ENCODE measurements at places on chromosomes 1 and 21.

- peak; percentile 11 for DNase-seq
Observed at GRCh38 chr1:159826441-159827101, at the start of gene SLAMF8. Gene SLAMF8, plus strand, starts transcription at chr1:159826873. Its CDS starts 26 bp downstream, at chr1:159826899.

- no peak for DNase-seq
Observed at GRCh38 chr21:36534656-36535055, 54.7 kb upstream of the CLDN14 start.

- no peak for DNase-seq
Observed at GRCh38 chr1:231035799-231036198, 4.3 kb downstream of the FAM89A start.

GRCh38 chr21:34035619-34036354, 37.6 kb upstream of the MRPS6 start:
- DNase-seq = no peak

GRCh38 chr1:172532700-172533512, at the start of gene SUCO:
Gene SUCO, plus strand, starts transcription at chr1:172533150. Its CDS starts 286 bp downstream, at chr1:172533436.
- peak; percentile 100 for DNase-seq

DNA sequence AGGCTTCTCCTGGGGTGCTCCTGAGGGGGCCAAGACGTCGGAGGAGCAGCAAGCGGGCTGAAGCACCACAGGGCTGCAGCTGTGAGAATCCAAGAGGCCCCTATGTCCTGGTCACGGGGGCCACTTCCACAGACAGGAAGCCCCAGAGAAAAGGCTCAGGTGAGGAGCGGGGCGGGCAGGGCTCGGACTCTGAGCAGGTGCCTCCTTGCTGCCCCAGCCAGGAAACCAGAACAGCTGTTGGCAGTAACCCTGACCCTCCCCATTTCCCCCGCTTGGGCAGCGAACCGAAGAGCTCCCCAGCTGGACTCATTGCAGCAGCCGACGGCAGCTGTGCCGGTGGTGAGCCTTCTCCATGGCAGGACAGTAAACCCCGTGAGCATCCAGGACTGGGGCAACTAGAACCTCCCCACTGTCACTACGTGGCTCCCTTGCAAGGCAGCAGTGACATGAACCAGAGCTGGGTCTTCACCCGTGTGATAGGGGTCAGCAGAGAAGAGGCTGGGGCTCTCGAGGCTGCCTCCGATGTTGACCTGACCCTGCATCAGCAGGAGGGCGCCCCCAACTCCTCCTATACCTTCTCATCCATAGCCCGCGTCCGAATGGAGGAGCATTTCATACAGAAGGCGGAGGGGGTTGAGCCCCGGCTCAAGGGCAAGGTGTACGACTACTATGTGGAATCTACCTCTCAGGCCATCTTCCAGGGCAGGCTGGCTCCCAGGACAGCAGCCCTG, 625 bp downstream of the KLHDC7A start:
- DNase-seq = no peak

DNA sequence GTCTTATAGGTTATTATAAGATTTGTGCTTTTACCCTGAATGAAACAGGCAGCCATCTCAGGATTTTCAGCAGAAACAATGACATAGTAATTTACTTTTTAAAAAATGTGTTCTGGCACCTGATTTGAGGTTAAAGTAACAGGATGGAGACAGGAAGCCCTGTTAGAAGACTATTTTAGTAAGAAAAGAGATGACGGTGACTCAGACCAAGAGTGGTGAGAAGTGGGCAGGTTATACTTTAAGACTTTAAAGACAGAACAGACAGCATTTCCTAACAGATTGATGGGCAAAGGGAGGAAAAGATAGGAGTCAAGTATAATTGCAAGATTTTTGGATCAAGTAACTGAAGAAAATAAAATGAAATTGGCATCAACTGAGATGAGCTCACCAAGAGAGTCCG, 436.8 kb upstream of the NR5A2 start:
- no peak for DNase-seq

GRCh38 chr1:24316645-24317044, 2.5 kb upstream of the GRHL3 start:
- no peak for DNase-seq

- DNase-seq = no peak
Observed at GRCh38 chr1:153649137-153649862, 9.2 kb upstream of the SNAPIN start.

DNA sequence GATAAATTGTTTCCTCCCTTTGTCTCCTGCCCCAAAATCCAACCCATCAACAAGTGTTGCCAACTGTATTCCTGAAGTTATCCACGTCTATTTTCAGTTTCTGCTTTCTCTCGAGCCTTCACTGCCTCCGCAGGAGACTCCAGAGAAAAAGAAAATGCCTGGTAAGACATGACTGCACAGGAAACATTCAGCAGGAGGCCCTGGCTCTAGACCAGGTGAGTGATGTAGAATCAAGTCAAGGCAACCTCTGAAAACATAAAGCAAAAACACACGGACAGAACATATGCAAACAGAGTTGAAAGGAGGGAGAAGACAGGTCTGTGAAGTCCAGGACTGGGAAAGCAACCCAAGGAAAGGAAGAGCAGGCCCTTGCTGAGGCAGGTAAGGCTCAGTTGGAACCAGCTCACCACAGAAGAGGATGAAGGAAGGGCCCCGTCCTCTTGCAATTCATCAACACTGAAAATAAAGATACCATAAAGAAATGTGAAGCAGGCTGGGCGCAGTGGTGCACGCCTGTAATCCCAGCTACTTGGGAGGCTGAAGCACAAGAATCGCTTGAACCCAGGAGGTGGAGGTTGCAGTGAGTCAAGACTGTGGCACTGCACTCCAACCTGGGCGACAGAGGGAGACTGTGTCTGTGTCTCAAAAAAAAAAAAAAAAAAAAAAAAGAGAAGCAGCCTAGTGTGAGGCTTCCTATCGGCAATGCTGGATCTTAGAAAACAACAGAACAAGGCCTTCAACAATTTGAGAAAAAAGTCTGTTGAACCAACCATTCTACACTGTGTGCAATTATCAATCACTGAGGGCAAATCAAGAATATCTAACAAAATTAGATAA, 8.8 kb downstream of the NOL9 start:
- no peak for DNase-seq

DNA sequence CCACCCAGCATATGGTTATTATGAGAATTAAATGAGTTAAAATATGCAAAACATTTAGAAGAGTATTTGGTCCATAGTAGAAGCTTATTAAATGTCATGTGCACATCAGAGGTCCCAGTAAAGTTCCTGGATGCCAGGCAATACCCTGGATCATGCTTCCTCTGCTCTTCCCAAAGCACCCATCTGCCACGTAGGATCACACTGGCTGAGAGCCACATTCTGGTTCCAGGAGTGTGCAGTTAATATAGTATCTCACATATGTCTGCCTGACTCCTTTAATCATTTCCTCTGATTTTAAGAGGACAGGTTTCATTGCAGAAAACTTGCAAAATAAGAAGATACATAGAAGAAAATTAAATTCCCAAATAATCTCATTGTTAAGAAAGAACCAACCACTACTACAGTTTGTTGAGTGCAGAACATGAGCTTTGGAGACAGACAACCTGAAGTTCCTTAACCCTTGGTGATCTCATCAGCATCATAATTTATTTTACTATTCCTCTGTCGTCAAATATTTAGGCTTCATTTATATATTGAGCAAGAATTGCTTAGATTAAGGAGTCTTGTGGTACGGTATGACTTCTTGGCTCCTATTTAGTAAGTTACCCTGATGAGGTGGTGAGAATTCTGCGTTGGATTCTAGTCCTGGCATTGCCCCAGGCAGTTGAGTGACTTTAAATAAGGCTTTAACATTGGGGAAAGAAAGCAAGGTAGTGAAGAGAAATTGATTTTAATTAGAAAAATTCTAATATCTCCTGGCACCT, 12.3 kb downstream of the SGIP1 start:
- peak; percentile 68 for DNase-seq

DNA sequence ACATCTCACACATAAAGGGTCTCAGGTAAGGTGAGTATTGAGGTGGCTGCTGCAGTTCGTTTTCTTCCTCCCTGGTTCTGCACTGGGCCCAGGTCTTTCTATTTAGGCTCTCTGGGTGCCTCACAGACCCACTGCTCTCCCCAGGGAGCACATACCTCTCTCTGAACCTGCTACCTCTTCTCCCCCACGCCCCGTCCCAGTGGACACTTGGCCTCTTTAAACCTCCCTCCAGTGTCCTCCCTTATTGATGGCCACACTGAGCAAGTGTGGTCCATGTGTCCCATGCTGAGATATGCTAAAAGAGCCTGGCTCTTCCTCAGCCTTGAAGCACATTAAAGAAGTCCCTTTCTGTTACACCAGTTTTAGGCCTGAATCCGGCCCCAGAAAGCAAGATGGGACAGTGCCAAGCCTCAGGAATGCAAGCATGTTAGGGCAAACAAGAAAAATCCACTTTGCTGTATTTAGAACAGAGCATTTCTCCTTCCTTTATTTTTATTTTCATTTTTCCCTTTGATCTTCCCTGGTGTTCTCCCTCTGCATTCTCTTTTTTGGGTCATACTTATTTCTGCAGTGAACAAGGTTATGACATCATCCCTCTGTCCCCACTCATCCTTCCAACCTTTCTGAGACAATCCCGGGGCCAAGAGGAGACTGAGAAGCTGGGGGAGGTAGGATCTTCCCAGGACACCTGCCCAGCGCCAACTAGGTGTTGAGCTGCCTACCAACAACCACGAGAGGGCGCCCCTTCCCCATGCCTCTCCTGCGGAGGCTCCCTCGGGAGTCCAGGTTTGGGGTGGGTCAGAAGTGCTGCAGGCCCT, 5.0 kb upstream of the CHI3L2 start:
- DNase-seq = no peak

GRCh38 chr1:204410688-204411450, 748 bp downstream of the PPP1R15B start:
- peak; percentile 91 for DNase-seq

GRCh38 chr1:82837766-82838465, 1037.2 kb downstream of the ADGRL2 start:
- no peak for DNase-seq

DNA sequence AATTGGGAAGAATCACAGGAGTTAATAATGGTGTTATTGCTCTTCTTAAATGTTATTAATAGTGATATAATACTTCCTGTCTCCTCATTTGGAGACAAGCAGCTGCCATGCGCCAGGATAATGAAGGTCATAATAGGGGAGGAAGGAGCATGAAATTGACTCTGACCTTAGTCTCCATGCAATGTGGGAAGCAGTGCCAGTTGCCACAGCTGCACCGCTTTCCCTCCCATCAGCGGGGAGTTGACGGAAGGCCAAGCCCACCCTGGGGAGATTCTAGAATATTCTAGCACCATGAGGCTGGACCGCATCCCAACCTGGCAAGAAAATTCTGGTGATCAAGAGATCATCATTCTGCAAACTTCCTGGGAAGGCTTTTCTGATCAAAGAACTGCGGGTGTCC, 11.0 kb upstream of the OLIG1 start:
- no peak for DNase-seq

GRCh38 chr1:27109103-27109822, 45.7 kb downstream of the SLC9A1 start:
- no peak for DNase-seq

DNA sequence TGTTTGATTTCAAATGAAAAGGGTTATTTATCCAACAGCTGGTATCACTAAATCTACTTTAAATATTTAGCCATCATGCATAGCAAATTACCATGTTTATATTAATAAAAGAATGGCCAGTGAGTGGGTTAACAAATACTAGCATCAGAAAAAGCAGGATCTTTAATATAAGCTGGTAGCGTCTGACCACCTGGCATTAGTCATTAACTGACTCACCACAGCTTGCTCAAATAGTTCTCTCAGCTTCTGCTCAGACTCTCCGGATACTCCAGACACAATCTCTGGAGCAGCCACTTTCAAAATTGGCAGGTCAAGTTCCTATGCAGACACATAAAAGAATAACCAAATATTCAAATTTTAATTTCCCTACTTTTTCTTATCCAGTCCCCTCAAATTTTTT, 29.6 kb downstream of the NVL start:
- DNase-seq = no peak

GRCh38 chr21:33480481-33481103, 818 bp upstream of the TMEM50B start:
- DNase-seq = no peak

DNA sequence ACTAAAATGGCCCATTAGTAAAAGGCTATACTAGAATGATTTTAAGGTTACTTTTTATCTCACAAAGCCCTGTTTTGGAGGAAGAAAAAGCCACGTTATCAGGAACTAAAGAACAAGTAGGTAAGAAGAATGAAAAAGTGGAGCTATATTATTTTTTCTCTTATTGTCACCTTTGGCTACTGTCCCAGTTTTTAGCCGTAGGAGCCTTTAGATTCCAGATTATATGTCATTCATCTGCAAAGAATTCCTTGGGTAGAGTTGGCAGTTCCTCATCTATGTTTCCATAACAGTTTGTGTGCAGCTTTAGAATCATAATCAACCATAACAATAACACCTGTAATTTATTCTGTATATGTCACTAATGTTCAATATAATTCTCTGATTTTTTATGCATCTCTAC, 83.8 kb downstream of the TPR start:
- DNase-seq = no peak

- no peak for DNase-seq
Observed at GRCh38 chr1:157639800-157640199, 41.9 kb upstream of the FCRL4 start.

DNA sequence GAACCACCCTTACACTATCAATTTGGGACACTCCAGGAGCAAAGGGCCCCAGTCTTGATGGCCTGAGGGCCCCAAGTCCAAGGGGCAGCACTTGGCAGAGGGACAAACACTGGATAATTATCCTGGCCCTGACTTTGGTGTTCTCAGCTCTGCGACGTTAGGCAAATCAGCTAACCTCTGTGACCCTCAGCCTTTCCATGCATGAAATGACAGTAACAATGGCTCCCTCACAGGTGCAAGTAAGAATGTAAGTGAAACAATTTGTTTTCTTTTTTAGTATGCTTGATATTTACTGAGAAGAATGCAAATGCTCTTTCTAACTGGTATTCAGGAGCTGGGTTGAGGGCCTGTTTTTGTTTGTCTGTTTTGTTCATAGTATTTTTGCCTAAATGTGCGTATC, 61.6 kb upstream of the PRDX6 start:
- DNase-seq = no peak

DNA sequence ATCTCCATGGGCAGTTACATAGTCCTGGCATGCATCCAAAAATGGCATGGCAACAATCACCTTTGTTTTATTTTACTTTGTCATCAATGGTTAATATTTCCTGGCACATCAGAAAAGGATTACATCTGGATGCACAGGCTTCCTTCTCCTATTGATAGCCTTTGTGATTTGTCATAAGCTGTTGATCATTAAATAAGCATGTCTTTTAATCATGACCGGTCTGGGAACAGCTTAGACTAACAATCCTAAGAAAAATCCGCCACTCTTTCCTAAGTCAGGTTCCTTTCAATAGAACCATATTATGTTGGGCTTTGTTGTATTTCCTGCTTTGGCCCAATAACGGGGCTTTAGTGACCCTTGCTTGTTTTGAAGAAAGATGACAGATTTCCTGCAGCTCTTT, 330.6 kb downstream of the DUSP10 start:
- DNase-seq = no peak

- no peak for DNase-seq
Observed at GRCh38 chr1:150473659-150474058, 13.6 kb upstream of the TARS2 start.

- no peak for DNase-seq
Observed at GRCh38 chr1:147542569-147542897, 1.2 kb downstream of the BCL9 start.

- no peak for DNase-seq
Observed at GRCh38 chr1:234295068-234295467, 78.2 kb upstream of the COA6 start.

GRCh38 chr1:232291261-232291660, 338.7 kb downstream of the SIPA1L2 start:
- no peak for DNase-seq

- no peak for DNase-seq
Observed at GRCh38 chr1:115084902-115085511, 4.3 kb downstream of the TSPAN2 start.

All from posterior cingulate gyrus (tissue), 11 donors.